ENCODE measurements at places on chromosomes 5 and 9.

DNA sequence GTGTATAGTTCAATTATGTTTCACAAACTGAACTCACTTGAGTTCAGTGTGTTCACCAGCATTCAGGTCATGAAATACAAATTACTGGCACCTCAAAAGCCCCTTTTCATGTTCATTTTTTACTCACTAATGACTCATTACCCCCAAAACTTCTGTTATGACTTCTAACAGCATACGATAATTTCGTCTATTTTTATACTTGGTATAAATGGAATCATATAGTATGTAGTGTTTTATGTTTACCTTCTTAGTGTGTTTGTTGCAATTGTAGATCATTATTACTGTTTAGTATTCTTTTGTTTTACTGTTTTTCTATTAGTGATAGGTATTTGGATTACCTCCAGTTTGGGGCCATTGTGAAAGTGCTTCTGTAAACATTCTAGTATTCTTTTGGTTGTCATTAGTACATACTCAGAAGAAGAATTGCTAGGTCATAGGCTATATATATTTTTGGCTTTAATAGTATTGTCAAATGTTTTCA, 33.4 kb downstream of the DDX4 start:
- DNase-seq, result no peak

- no peak for DNase-seq
These were observed 538 bp downstream of the PRRT1B start for GRCh38 chr9:131545786-131546335.

DNA sequence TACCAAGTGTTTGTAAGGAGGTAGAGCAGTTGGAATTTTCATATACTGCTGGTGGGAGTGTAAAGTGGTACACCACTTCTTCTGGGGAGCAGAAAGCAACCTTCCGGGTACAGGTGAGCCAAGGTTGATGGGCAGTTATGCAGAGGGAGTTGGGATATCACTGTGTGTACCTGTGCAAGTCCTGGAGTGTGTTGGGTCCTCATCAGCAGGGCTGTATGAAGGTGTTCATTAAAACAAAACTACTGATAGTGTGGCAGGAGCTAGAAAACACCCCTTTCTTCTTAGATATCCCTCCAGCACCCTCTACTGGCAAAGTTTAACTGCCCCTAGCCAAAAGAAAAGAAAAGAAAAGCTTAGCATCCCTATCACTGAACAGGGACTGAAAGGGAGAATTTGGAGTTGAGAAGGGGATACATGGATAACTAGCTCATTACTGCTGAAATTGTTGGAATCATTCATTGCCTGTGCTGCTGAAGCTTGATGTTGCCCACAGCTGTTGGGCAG, 10.7 kb downstream of the MARCHF6 start:
- no peak for DNase-seq

DNA sequence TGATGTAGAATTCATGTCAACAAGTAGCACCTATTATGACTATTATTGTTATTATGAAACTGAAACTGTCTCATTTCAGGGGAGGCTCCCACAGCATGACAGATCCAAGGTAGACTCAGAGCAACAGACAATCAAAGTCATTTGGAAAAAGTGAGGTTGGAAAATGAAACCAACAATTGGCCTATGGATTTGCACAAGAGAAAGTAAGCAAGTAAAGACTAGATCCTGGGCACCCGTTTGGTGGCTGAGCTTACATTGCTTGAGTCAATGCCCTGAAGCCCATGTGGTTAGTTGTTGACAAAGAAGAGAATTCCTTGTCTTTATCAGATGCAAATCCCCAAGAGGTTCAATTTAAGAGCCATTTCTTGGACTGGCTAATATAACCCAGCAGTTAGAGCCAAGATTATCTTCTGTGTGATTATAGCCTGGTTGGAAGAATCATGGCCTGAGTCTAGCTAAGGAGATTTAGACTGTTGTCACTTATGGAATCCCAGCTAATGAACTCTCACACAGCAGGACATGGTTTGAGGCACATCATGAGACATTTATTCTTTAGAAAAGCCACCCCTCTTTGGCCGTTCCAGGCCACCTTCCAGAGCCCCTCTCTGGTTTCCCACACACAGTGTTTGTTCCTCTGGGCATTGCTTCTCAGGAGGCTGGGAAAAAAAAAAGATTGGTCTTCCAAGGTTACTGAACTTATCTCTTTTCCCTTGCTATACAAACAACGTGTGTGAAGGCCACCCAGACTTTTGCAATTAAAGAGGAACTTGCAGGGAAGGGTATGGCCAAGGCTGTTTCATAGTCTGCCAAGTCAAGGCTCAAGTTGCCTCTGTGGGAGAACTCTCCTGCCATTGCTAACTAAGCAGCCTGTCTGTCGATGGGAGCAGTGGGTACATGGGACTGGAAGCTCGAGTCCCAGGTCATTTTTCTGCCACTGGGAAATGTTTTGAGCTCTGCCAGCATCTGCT, 399.5 kb downstream of the ENC1 start:
- DNase-seq, result no peak

- DNase-seq, result peak; percentile 74
These were observed 20.2 kb upstream of the RPL26L1 start for GRCh38 chr5:172939071-172939470.

DNA sequence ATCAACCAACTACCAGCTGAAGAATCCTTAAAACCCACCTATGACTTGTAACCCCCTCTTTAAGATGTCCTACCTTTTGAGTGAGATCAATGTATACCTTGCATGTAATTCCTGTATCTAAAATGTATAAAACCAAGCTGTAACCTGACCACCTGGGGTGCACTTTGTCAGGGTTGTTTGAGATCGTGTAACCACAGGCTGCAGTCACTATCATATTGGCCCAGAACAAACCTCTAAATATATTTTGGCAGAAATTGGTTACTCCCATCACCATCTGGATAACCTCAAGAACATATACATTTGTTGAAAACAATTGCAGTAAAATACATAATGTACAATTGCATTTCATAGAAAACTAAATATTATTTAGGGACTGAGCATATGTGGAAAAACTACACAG, 8.4 kb downstream of the CARNMT1 start:
- DNase-seq, result no peak

DNA sequence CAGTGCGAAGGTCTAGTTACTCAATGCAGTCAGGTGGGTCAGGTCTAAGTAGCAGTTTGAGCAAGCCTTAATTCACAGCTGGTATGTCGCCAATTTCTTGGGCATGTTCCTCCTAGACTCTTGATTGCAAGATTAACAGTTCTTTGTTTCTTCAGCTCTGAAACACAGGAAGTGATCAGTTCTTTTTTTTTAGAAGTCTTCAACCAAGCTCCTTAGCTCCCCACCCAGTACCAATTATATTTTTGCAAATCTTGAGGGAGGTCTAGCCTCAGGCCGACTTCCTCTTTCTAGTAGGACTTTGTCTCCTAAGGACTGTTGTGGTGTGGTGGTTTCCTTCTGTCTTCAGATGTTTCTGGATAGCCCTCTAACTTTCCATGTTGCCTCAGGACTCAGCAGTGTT, 2054.2 kb downstream of the MAT2B start:
- DNase-seq, result no peak

DNA sequence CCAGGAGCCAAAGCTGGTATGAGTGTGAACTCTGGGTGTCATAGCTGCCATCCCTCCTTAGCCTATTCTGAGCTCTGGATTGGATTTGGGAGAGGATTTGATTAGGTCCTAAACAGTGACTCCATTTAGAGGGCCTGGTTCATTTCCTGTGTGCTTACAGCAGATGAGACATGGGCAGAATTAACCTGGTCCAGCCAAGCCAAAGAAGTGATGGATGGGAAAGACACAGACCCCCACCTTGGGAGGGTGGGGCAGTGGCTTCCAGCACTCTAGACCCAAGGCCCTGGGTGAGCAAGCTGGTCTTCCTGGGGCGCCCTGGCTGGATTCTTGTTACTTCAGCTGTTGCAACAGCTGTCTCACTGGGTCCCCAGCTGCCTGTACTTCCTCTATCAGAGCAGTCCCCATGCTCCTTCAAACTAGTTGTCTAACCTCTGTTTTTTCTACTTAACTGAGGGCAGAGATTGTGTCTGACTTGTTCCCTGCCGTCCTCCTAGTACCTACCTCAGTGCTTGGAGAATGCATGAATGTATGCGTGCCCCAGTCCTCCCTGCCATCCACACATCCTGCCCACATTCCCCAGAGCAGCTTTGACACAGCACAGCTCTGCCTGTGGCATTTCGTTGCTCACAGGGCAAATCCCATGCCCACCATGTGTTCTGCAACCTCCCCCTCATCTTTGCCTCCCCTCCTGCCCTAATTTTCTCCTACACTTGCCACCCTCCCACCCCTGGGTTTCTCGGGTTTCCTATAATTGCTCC, 115.9 kb downstream of the RGS3 start:
- DNase-seq, result no peak

GRCh38 chr5:176995896-176996767, 10.4 kb downstream of the UIMC1 start:
- DNase-seq, result no peak

- DNase-seq, result no peak
These were observed 295.1 kb downstream of the BNC2 start for GRCh38 chr9:16575142-16575985.

DNA sequence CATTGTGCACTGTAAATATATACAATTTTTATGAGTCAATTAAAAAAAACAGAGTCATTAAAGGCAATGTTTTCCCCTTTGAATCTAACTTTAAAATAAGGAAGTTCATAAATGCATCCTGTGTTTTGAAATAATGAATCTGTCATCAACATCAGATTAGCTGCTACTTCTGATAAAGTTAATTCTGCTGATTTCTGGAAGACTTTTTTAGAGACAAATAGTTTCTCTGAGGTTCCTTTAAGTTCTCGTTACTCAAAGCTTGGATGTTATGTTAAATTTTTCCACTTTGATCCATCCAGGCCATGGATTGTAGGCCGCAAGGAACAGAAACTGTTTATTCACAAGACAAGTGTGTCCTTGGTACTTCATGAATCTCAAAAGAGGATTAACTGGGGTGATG, 115.5 kb downstream of the CARTPT start:
- no peak for DNase-seq

GRCh38 chr9:71769175-71770161, 1.2 kb upstream of the CEMIP2 start:
- DNase-seq, result peak; percentile 89

DNA sequence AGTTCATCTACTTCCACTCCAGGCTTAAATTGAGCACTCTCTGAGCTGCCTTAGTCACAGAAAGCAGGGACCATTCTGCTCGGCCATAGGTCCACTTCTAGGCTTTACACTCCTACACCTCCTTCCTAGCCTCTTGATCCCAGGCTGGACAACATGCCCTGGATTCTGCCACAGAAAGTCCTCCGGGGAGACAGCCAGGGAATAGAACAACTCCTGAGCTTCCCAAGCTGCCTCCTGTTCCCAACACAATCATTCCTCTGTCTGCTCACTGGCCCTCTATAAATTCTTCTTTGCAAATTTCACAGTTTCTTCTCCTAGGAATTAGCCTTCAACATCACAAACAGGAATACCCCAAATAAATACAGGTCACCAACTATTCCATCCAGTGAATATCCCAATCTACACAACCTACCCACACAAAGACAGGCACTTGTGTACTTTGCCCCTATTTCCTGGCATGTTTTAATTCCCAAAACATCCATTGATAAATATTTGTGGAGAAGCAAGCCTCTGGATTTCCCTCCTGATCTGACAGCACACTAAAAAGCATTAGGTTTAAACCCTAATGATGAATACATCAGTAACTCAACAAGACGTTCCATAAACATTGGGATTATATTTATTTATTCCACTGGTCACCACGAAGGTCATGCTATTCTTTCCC, 125.5 kb downstream of the ENC1 start:
- DNase-seq, result no peak

GRCh38 chr5:147403651-147404640, 105.9 kb downstream of the DPYSL3 start:
- no peak for DNase-seq

GRCh38 chr9:131017067-131017466, 8.1 kb downstream of the LAMC3 start:
- peak; percentile 49 for DNase-seq

DNA sequence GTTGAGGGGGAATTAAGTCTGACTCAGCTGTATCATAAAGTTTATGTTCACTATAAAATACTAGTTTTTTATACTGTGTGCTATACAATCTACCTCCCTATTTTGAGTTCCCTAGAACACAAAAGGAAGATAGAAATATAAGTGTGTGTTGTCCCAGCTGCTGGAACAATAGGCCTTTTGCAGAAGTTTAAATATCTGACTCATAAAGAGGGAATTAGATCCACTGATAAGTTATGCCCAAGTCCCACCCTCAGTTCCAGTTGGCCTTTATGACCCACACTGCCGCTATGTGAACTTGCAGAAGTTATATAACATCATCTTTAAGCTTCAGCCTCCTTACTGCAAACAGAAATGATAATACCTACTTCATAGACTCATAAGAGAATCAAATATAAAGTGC, 88.5 kb upstream of the DAB2 start:
- DNase-seq, result no peak

DNA sequence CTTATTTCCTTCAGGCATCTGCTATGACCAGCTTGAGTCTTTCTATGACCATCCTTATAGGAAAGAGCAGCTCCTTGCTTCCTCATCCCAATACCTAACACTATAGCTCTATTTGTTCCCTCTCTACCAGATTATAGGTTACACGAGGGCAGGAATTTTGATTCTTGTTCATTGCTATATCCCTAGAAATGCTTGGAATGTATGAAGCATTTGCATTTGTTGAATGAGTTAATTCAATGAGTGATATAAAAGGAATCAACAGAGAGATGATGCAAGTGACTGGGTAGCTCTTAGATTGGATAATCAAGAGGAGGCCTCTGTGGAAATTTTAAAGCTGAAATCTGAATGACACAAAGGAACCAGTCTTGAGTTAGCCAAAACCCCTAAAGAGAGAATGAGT, 13.9 kb downstream of the ZCCHC9 start:
- DNase-seq, result no peak

DNA sequence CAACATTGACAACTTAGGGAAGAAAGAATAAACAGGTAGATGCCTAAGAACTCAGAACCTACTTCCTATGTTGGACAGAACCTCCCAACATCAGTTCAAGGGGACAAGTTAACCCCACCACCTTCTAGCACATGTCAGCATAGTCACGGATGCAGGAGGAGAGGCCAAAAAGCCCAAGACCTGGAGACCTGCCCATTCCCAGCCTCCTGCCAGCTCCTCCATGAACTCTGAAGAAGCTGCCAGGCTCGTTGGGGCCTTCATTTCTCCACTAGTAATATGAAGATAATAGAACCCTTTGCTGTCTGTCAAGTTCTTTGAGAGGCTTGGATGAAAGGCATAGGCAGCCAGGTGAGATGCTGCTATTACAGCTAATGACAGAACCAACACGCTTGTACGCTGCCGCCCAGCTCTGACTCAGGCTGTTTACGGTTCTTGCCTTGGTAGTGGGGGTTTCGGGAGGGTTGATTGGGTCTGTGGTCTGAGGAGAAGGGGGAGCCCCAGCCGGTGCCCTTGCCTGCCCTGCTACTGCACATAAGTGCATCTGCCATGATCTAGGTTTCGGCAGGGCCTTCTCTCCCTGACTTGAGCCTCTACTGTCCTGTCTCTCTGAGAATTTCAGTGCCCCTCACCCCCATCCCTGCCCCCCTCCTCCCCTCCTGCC, 82.2 kb downstream of the NRG2 start:
- no peak for DNase-seq

GRCh38 chr5:40386289-40386688, 293.4 kb upstream of the PTGER4 start:
- DNase-seq, result no peak

- DNase-seq, result no peak
These were observed 87.1 kb downstream of the SEMA4D start for GRCh38 chr9:89410641-89411350.

- DNase-seq, result no peak
These were observed 786 bp upstream of the NTNG2 start for GRCh38 chr9:132160802-132161742.

Measured in WTC11 (cell line).